ENCODE measurements at places on chromosomes 16 and 17.

- no peak for DNase-seq
Observed at GRCh38 chr17:15261258-15261801, 3.8 kb downstream of the PMP22 start.

DNA sequence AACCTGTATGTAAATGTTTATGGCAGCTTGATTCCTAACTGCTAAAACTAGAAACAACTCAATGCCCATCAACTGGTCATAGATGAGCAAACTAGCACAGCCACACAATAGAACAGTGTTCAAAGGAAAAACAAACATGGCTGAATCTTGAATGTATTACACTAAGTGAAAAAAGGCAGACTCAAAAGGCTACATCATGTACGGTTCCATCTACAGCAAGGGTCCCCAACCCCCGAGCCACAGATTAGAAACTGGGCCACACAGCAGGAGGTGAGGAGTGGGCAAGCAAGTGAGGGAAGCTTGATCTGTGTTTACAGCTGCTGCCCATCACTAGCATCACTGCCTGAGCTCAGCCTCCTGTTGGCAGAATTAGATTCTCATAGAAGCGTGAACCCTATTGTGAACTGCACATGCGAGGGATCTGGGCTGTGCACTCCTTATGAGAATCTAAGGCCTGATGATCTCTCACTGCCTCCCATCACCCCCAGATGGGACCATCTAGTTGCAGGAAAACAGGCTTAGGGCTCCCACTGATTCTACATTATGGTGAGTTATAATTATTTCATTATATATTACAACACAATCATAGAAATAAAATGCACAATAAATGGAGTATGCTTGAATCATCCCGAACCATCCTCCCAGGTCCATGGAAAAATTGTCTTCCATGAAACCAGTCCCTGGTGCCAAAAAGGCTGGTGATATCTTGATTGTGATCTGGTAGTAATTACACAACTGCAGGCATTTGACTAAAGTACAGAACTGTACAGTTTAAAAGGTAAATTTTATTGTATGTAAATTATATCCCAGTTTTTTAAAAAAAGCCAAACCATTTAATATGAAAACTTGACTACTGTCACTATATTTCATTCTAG, 7.7 kb downstream of the CEP20 start:
- no peak for DNase-seq

DNA sequence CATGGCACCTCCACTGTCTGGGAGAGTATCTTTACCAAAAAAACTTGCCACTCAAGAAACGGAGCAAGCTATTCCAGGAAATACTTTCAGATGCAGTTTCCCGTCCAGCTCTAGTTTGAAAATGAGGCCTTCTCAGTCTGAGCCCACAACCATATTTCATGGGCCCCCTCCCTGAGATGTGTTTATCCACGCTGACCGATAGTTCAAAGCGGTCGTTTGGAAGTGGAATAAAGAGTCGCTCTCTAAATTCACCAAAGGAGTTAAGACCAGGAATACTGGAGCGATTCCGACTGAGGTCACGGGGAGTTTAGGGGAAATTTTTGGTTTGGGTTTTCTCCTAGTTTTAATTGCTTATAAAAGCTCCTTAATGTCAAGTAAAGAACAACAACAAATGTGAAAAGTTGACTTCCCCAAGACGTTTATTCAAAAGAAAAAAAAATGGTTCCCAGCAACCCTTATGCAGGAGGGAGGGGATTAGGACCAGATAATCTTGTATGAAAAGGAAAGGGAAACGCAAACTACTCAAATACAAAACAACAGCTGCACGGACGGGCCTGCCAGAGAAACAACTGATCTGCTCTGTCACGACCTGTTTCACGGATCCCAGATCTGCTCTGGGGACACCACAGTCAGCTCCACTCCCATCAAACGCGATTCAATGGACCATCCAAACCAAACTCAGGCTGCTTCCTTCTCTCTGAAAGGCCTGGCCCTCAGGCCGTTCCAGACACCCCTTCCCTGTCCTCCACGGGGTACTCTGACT, 77.1 kb downstream of the MRM3 start:
- no peak for DNase-seq

DNA sequence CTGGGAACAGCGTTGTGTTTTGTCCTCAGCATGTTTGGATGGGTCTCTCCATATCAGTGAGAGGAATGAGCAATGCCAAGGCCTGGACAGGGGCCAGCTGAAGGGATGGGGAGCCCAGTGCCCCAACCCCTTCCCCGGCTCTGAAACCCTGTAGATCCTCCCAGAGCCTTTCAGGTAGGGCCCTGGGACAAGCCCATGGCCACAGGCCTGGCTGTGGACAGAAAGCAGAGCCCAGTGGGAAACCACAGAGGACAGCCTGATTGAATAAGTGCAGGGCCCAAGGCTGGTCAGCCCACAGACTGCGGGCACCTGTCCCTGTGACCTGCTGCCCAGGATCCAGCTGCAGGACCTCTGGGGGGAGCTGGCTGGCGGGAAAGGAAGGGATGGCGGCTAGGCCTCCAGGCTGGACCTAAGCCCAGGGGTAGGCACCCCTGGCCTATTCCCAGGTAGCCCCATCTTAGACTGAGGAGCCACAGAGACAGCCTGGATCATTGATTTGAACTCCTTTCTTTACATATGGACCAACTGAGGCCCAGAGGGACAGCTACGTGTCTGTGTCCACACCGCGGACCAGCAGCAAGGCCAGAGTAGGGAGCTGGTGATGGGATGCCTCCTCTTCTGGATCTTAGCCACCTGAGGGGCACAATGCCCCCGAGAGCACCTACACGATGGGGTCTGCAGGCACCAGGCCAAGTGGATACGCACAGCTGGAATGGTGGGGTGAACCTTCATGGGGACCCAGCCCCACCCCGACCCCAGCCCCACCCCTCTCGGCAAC, 1.3 kb downstream of the CCDC102A start:
- no peak for DNase-seq

DNA sequence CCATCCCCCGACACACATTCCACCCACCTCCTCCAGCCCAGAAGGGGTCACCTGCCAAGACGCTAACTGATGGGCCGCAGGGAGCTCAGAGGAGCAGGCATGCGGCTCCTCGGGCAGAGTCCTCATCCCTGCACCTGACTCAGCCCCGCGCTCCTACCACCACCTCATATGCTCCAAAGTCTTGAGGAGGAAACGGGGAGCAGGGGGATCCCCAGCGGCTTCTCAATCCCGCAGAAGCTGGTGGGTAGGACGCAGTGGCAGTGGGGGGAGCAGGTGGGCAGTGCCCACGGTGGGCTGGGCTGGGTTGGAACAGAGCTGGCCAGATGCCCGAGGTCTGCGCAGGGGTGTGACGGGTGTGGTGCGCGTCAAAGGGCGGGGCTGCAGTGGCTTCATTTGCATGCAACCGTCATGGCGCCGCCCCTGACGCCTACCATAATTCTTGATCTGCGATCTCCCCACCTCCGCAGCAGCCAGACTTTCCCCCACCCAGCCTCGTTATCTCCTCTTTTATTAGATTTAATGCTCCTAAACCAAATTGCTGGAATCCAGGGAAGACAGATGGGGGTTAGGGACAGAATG, 39.0 kb upstream of the EMP2 start:
- DNase-seq, result no peak

GRCh38 chr16:353404-354290, 1.1 kb upstream of the AXIN1 start:
- DNase-seq, result no peak

GRCh38 chr17:76452127-76452659, 759 bp downstream of the UBE2O start:
- no peak for DNase-seq

DNA sequence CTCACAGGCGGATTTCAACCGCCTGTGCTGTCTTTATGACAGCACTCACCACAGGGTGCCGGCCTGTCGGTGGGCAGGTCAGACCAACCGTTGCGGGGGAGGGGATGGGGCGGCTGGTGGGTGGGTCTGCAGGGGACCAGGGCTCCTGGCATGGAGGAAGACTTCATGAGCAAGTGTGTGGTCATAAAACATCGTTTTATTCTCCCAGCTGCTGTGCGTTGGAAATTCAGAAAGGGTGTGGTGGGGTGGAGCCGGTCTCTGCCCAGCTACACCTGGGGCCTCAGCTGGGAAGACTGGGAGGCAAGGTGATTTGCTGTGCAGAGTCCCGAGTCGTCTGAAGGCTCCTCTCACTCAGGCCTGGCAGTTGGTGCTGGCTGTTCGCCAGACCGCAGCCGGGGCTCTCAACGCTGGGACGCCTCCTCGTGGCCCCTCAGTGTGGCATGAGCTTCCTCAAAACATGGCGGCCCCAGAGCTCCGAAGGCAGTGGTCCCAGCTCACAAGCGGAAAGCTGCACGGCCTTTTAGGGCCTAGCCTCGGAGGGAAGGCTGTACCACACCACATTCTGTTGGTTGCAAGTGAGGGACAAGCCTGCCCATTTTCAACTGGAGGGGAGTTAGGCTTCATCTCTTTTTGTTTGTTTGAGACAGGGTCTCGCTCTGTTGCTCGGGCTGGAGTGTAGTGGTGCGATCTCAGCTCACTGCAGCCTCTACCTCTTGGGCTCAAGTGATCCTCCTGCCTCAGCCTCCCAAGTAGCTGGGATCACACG, 45.8 kb upstream of the GSE1 start:
- DNase-seq, result no peak

GRCh38 chr16:69073181-69073702, 32.2 kb upstream of the HAS3 start:
- no peak for DNase-seq

DNA sequence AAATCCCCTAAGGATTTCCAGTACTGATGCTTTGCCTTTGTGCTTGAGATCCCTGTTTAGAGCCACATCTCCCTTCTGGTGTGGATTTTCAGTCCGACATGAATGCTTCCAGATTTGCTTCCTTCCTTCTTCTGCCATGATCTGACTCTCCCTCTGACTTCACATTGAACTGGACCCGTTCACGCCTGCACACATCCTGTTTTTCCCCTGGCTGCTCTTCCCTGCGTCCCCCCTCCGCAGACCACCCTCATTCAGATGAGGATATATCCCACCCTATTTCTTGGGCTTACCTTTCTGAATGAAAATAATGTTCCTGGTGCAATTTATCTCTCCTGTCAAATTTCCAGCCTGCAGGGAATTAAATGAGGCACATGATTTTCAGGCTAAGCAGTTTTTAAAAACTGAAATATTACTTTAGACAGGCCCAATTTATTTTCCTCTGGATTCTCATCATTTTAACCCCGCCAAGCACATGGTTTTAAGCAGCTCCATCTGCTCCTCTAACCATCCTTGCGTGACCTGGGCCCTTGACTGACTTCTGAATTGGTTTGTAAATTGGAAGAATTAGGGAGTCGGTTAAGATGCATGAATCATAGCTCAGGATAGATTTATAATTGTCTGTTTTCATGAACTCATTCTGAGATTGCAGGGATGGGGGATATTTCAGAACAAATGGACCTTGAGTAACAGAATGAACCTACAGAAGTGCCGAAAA, 59.2 kb downstream of the BMERB1 start:
- peak; percentile 12 for DNase-seq

DNA sequence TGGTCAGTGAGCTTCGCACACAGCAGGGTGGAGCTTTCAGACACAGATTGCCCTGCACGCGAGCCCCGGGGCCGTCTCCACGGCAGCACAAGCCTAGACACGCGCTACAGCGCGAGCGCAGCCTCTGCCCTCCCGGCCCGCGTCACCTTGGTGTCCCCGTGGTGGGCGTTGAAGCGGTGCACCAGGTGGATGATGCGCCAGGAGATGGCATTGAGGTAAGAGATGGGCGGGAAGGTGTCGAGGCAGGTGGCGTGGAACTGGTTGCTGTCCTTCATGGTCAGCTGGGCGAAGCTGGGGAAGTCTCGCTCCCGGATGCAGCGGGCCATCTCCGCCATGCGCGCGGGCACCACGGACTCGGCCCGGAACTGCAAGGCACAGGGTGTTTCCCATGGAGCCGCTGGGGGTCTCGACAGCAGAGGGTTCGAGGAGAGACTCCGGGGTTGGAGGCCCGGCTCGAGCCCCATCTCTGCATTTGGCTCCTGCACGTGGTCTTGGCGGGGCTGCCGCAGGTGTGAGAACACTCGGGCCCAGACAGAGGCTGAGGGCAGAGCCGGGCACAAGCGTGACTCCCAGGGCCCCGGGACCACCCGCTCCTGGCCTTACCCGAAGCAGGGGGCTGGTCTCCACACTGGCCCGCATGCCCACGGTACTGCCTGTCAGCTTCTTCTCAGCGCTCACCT, 4.3 kb upstream of the CYBA start:
- no peak for DNase-seq

DNA sequence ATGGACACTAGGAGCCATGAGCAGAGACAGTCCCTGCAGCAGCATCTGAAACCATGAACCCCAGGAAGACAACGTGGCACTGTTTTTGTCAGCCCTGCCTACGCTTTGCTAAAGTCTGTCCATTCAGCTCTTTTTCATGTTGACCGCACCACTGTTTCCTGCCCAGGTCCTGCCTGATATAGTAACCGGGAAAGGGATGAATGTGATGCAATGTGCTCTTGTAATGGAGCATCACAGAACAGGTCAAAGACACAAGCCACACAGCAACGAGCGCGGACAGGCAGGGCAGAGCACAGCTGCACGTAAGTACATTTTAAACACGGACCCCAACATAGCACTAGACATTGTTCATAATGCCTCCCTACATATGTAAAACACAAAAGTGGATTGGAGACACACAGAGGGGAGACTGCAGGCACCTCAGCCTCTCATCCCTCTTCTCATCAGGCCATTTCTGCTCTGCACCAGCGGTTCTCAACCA, 16.9 kb upstream of the TNFRSF13B start:
- DNase-seq, result no peak

DNA sequence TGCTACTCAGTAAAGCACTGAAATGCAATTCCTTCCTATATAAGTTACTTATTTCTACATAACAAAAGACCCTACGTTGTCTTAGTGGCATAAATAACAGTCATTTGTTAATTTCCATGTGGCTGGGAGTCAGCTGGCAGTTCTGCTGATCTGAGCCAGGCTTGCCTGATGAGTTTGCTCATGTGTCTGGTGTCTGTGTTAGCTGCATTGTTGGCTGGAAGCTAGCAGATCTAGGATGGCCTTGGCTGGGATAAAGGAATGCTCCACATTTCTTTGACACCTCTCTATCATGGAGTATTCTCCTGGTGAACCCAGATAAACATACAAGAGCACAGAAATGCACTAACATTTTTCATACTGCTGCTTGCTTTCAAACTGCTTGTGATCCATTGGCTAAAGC, 264.4 kb upstream of the MON1B start:
- DNase-seq, result no peak

DNA sequence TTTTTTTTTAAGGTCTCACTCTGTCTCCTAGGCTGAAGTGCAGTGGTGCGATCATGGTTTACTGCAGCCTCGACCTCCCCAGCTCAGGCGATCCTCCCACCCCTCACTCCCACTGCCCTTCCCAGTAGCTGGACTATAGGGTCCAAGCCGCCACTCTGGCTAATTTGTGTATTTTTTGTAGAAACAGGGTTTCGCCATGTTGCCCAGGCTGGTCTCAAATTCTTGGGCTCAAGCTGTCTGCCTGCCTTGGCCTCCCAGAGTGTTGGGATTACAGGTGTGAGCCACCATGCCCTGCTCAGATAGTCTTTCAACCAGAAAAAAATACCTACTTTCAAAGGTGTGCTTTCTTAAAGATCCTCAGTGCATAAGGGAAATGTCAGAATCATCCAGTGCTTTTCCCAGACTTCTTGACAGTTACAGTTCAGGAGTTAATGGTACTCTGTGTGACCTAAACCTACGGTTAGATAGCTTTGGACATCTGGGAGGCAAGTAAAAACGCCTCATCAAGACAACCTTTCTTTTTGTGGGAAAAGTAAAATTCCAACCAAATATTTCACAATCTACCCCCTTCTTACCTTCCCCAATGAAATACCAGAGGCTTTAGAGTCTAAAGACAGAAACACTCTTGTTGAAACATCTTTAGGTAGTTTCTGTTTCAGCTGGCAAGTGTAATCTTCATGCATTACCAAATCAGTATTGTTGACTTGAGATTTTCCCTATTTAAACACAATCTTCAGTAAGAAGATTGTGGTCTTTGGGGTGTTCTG, 6.8 kb downstream of the RSPRY1 start:
- DNase-seq, result no peak

- no peak for DNase-seq
Observed at GRCh38 chr16:11145173-11145818, 110.7 kb downstream of the SOCS1 start.
